Peyer's patch (tissue), 4 donors: ENCODE measurements at places on chromosomes 6 and 20.
A peak's percentile ranks its signal among the peaks of the same experiment; 100 is the strongest.

- no peaks in the 10 kb centered on the region for H3K27me3 ChIP-seq
- H3K4me3 ChIP-seq: no peak overlapping the region
- no peaks in the 10 kb centered on the region for H3K4me1 ChIP-seq
- H3K27ac ChIP-seq: no peak overlapping the region
- H3K36me3 ChIP-seq: no peaks in the 10 kb centered on the region
These were observed 125.6 kb upstream of the MAFB start for GRCh38 chr20:40814631-40814960.

- no peaks in the 10 kb centered on the region for H3K4me1 ChIP-seq
- no peak overlapping the region for H3K4me3 ChIP-seq
- no peak overlapping the region for H3K27ac ChIP-seq
These were observed 404.1 kb upstream of the PLCB4 start for GRCh38 chr20:8664778-8665177.

GRCh38 chr6:32709625-32710024 lies 31.6 kb upstream of the HLA-DQA2 start:
- no peaks in the 10 kb centered on the region for H3K4me1 ChIP-seq
- DNase-seq: no peak
- H3K27ac ChIP-seq: no peak overlapping the region
- no peaks in the 10 kb centered on the region for H3K36me3 ChIP-seq

DNA sequence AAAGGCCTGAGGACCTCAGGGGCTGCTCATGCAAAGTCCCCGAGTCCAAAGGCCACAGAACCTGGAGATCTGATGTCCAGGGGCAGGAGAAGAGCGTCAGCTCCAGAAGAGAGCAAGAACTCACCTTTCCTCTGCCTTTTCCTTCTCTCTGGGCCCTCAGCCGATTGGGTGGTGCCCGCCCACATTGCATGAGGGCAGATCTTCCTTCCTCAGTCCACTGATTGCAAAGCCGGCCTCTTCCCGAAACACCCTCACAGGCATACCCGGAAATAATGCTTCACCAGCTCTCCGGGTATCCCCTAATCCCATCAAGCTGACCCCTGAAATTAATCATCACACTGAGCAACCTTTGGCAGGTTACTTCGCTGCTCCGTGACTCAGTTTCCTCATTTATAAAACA lies 33.4 kb downstream of the SPDEF start:
- H3K27ac ChIP-seq: no peak overlapping the region
- no peak for DNase-seq
- H3K27me3 ChIP-seq: no peaks in the 10 kb centered on the region
- no peaks in the 10 kb centered on the region for H3K4me1 ChIP-seq

- H3K36me3 ChIP-seq: no peaks in the 10 kb centered on the region
- H3K4me3 ChIP-seq: no peak overlapping the region
These were observed 7.1 kb upstream of the GRM4 start for GRCh38 chr6:34152806-34153520.

DNA sequence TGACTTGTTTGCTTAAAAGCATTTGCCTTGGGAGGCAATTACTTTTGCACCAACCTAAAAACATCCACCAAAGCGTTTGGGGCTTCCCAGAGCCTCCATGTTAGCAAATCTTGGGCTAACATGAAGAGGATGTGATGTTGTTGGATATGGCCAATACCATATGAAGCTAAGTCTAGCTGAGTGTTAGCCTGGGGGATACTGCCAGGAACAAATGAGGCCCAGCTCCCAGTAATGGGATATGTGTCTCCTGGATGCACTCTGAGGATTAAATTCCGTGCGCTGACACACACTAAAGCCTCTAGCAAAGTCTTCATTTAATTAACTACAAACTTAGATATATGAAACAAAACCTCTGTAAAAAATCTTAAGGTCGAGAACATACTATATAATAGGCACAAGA lies 35.3 kb upstream of the HBS1L start:
- no peak overlapping the region for H3K4me3 ChIP-seq
- H3K27me3 ChIP-seq: no peaks in the 10 kb centered on the region
- no peak overlapping the region for H3K27ac ChIP-seq

- no peak for DNase-seq
- H3K36me3 ChIP-seq: no peaks in the 10 kb centered on the region
- H3K27ac ChIP-seq: no peak overlapping the region
These were observed 115.3 kb downstream of the CDH26 start for GRCh38 chr20:60073504-60073903.

GRCh38 chr6:890995-891394 lies 198.1 kb upstream of the EXOC2 start:
- H3K4me1 ChIP-seq: no peaks in the 10 kb centered on the region
- DNase-seq: no peak
- H3K27me3 ChIP-seq: no peaks in the 10 kb centered on the region
- no peaks in the 10 kb centered on the region for H3K36me3 ChIP-seq

DNA sequence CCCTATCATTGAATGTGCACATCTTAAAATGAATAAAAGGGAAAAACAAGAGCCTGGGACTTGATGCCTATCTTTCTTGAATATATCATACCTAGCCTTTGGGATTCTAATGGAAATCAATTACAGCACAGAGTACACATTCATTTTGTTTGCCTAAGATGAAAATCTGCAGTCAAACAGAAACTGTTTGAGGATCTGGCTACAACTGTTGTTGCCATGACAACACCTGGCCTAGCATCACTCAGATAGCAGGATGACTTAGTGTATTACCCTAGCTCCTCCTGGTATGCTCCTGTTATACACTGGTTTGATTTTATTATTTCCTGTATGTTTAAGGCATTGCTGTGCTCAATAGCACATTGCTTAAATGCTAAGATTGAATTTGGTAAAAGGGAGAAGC lies 71.5 kb upstream of the LAMP5 start:
- H3K4me3 ChIP-seq: no peak overlapping the region
- H3K4me1 ChIP-seq: no peaks in the 10 kb centered on the region
- no peaks in the 10 kb centered on the region for H3K36me3 ChIP-seq
- no peaks in the 10 kb centered on the region for H3K27me3 ChIP-seq

GRCh38 chr6:44706011-44706410 lies 318.5 kb downstream of the CDC5L start:
- no peaks in the 10 kb centered on the region for H3K4me1 ChIP-seq
- no peak overlapping the region for H3K4me3 ChIP-seq
- no peak for DNase-seq
- H3K27ac ChIP-seq: no peak overlapping the region
- no peaks in the 10 kb centered on the region for H3K36me3 ChIP-seq
- no peaks in the 10 kb centered on the region for H3K27me3 ChIP-seq

- no peak overlapping the region for H3K27ac ChIP-seq
- H3K4me3 ChIP-seq: no peak overlapping the region
- H3K27me3 ChIP-seq: no peaks in the 10 kb centered on the region
- no peaks in the 10 kb centered on the region for H3K36me3 ChIP-seq
- DNase-seq: no peak
- no peaks in the 10 kb centered on the region for H3K4me1 ChIP-seq
These were observed 12.1 kb downstream of the NRSN2 start for GRCh38 chr20:358891-359555.

- H3K27me3 ChIP-seq: no peaks in the 10 kb centered on the region
- H3K4me1 ChIP-seq: no peaks in the 10 kb centered on the region
- H3K36me3 ChIP-seq: no peaks in the 10 kb centered on the region
These were observed 8.5 kb upstream of the SDCBP2 start for GRCh38 chr20:1337441-1337840.

DNA sequence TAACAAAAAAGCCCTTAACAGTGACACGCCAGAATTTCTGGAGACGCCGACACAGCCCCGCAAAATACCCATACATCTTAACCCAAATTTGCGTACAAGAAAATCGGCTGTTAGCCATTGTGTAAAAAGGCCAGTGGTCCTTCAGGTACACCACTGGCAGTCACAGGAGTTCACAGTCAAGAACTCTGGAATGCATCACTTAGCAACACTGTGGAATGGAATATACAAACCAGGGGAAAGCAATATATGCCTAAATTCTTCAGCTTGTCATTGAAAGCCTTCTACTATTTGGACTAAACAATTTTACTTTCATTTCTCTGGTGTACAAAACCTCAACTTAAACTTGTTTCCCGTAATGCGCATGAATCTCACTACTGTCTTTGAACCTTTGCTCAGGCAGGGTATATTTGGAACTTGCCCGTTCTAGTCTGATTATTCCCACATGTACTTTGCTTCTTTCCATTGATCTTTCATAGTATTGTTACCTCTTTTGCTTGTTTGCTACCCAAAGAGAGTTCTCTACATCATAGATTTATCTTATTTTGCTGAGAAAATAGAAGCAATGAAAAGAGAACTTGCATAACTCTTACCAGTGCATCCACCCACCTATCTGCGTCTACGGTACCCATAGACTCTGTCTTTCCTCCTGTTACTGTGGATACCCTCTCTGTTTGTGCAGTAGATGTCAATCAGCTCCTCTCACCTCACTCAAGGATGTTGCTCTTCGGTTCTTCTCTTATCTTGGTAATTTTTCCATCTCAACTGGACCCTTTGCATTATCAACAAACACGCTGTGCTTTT lies at the start of gene ARMH2:
Gene ARMH2 (minus strand): TSS at position 178 of the 801 bp plus-strand sequence. CDS start 60 bp downstream, at position 118.
- H3K27ac ChIP-seq: no peak within 1 kb of the TSS
- DNase-seq: no peak
- no peaks in the 10 kb centered on the region for H3K4me1 ChIP-seq
- no peaks in the 10 kb centered on the region for H3K27me3 ChIP-seq
- H3K4me3 ChIP-seq: no peak within 1 kb of the TSS

- no peaks in the 10 kb centered on the region for H3K36me3 ChIP-seq
- H3K27ac ChIP-seq: no peak overlapping the region
- no peaks in the 10 kb centered on the region for H3K4me1 ChIP-seq
- no peak overlapping the region for H3K4me3 ChIP-seq
- no peaks in the 10 kb centered on the region for H3K27me3 ChIP-seq
- no peak for DNase-seq
These were observed 704.9 kb upstream of the CITED2 start for GRCh38 chr6:140079328-140079727.

DNA sequence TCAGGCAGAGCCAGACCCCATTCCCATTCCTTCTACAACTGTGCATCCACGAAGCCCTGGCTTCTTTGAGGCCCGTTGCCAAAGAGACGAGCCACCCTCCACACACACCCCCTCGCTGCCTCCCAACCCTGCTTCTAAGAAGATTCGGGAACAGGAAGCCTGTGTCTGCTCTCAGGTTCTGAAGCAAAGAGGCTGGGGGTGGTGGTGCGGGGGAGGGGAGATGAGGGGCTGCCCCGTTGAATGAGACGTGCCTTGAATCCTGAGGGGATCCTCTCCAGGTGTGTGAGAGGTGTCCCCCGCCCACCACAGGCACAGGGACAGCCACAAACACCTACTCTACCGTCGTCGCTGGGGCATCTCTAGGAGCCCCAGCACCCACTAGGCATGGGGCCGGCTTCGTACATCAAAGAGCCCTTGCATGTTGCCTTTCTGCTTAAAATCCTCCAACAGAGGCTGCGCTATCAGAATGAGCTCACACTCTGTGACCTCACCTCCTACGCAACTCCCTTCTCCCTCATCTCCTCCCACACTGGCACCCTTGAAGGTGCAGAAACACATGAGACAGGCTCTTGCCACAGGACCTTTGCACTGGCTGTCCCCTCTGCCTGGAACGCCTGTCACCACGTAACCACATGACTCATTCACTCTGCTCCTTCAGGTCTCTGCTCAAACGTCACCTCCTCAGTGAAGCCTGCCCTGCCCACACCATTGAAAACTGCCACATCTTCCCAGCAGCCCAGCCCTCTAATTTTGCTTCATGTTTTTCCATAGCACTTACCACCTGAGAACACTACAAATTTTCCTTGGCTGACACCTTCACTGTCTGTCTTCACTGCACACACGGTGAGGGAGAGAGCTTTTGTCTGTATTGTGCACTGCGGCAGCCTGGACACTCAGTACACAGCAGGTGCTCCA lies 58.5 kb downstream of the PREX1 start:
- peak overlapping the region; percentile 12 for H3K27ac ChIP-seq
- H3K4me3 ChIP-seq: no peak overlapping the region
- H3K4me1 ChIP-seq: peaks cover 16% of the 10 kb centered on the region
- DNase-seq: no peak

GRCh38 chr20:1754749-1755148 lies 97.2 kb upstream of the SIRPG start:
- H3K36me3 ChIP-seq: no peaks in the 10 kb centered on the region
- no peak overlapping the region for H3K4me3 ChIP-seq
- H3K4me1 ChIP-seq: no peaks in the 10 kb centered on the region
- H3K27me3 ChIP-seq: no peaks in the 10 kb centered on the region
